ENCODE measurements at places on chromosomes 5 and 9.
A peak's percentile ranks its signal among the peaks of the same experiment; 100 is the strongest.

GRCh38 chr9:69822116-69822750, 1.6 kb downstream of the CFAP95 start:
- H3K27ac ChIP-seq, result no peak overlapping the region
- no peaks in the 10 kb centered on the region for H3K36me3 ChIP-seq
- H3K4me3 ChIP-seq, result no peak overlapping the region
- no peak for DNase-seq

GRCh38 chr9:135240871-135241311, 153.4 kb downstream of the OLFM1 start:
- no peaks in the 10 kb centered on the region for H3K36me3 ChIP-seq
- H3K4me3 ChIP-seq, result no peak overlapping the region
- peak; percentile 65 for DNase-seq
- H3K27ac ChIP-seq, result no peak overlapping the region
- H3K27me3 ChIP-seq, result peaks cover 32% of the 10 kb centered on the region

DNA sequence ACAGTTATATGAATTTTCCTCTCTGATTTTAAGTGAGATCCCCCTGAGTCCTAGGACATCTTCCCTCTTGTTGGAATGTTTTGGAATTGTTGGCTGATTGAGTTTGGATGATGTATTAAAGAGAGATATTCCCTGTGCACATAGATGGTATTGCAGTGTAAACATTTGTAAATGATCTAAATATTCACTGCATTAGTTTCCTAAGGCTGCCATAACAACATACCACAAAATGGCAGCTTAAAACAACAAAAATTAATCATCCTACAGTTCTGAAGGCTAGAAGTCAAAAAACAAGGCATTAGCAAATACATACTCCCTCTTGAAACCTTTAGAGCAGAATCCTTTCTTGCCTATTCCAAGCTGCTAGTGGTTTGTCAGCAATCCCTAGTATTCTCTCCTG, 38.0 kb upstream of the MROH2B start:
- DNase-seq, result no peak
- H3K27me3 ChIP-seq, result peaks cover 3% of the 10 kb centered on the region
- no peaks in the 10 kb centered on the region for H3K4me1 ChIP-seq

DNA sequence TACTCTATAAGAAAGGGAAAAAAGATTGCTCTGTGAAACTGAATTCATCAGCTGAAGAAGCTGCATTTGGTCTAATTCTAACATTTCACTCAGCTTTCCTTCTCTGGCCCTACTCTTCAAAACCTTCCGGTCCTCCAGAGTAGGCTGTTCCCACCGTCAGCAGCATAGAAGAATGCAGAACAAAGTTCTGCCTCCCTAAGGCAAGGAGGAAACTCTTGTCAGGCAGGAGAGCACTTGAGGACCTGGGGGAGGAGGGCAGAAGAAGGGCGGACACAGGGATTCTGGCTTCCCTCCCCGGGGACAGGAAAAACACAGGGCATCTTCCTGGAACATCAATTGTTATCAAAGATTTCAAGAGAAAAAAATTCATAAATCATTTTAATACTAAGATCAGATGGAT, 69.2 kb upstream of the SHB start:
- DNase-seq, result no peak
- H3K27me3 ChIP-seq, result peaks cover 2% of the 10 kb centered on the region
- no peaks in the 10 kb centered on the region for H3K36me3 ChIP-seq
- H3K4me1 ChIP-seq, result peaks cover 22% of the 10 kb centered on the region
- H3K4me3 ChIP-seq, result no peak overlapping the region

DNA sequence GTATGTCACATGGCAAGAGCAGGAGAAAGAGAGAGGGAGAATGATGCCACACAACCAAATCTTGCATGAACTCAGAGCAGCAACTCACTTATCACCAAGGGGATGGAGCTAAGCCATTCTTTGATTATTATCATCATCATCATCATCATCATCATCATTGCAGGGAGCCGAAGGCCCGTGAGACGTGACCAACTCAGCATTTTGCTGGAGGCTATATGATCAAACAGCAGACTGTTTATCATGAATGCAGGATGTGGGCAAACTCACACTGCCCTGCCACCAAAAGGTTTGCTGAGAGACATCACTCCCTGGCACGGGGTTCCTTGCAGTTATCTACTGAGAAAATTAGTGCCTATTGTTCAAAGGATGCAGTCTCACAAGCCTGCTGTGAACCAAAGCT, 8.6 kb upstream of the ZNF169 start:
- H3K27ac ChIP-seq, result no peak overlapping the region
- no peak overlapping the region for H3K4me3 ChIP-seq
- no peaks in the 10 kb centered on the region for H3K36me3 ChIP-seq
- no peak for DNase-seq

- DNase-seq, result no peak
- no peak overlapping the region for H3K4me3 ChIP-seq
- peaks cover 37% of the 10 kb centered on the region for H3K27me3 ChIP-seq
- no peaks in the 10 kb centered on the region for H3K36me3 ChIP-seq
These were observed 84.0 kb downstream of the ACER2 start for GRCh38 chr9:19492775-19493173.

- H3K36me3 ChIP-seq, result peaks cover 14% of the 10 kb centered on the region
- no peak overlapping the region for H3K4me3 ChIP-seq
- peaks cover 8% of the 10 kb centered on the region for H3K4me1 ChIP-seq
- DNase-seq, result no peak
- no peaks in the 10 kb centered on the region for H3K27me3 ChIP-seq
These were observed 10.8 kb upstream of the SPATA24 start for GRCh38 chr5:139414581-139415130.
